Pancreas (tissue), 10 donors: ENCODE measurements at places on chromosomes 7 and 10. TPM values are rescaled to one million over a fixed set of nuclear protein-coding genes. Genes with fewer than 3 reads are reported as not detected.

DNA sequence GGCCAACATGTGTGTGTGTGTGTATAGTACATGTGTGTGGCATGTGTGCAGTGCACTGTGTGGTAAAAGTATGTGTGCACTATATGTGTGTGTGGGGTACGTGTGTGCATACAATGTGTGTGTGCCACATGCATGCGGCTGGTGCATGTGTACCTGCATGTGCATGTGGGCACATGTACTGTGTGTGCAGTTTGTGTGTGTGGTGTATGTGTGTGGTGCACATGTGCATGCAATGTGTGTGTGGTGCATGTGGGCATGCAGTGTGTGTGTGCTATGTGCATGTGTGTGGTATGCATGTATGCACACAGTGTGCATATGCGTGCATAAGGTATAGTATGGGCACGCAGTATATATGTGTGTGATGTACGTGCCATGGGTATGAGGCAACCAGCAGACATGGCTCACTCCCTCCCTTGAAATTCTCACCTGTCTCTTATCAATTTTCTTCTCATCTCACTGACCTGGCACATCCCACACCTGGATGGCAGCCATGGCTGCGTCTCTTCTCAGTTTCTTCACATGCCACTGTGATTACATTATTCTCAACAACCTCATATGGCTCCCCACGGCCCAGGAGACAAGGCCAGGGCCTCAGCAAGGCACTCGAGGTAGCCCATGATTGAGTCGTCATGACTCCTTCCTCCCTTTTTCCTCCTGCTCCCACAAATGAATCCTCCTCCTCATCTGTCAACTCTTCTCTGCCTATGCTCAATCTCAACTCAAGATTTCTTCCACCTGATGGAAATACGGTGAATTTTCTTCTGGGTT is 57.0 kb downstream of the NUDCD3 start:
- DNase-seq: no peak

DNA sequence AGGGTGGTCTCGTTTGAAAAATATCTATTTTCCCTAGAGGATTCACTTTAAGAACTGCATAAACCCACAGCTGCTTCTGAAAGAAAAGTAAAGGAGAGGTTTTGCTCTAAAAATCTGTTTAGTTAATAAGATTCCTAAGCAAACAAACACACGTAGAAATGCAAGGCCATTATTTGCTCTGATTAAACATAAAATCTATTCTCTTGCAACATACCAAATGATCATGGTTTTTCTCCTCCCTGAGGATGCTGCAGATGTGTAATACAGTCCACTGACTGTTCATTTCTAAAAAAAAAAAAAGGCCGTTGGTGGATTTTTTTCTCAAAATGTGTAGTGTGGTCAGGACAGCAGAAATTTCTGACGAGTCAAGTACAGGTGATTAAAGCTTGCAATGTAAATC is 98.6 kb downstream of the BUB3 start:
- DNase-seq: no peak

DNA sequence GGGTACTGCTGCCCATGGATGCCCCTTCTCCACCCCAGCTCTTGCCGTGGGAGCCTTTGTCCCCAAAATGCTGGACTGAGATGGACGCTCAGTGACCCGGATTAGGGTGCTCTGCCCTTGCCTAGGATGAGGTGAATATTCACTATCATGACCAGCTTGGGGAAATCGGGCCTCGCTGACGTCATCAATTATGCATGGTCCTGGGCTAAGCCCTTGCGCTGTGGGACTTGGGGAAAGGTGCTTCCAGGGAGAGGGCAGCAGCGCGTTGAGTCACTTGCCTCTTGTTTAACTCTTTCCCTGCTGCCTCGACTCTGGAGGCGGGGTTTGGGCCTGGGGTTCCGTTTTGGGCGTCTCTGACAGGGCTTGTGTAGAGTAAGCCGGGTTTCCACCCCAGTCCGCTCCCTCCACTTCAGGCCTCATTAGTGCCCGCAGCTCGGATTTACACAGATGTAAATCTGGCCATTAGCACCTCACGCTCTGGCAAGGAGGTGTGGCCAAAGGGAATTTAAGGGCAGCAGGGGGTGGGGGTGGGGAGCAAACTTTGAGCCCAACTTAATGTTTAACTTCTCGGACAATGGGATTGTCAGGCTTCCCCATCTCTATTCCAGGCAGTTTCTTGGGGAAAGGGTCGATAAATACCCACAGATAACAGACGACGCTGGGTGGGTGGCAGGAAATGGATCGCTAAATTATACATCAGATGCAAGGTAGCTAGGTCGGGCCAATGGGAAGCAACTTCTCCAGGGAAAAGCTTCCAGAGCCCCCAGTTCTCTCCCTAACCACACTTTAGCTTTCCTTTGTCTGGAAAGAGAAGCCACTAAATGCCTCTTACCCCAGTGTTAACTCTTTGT is 51.3 kb upstream of the TCF7L2 start:
- DNase-seq: peak; percentile 38

DNA sequence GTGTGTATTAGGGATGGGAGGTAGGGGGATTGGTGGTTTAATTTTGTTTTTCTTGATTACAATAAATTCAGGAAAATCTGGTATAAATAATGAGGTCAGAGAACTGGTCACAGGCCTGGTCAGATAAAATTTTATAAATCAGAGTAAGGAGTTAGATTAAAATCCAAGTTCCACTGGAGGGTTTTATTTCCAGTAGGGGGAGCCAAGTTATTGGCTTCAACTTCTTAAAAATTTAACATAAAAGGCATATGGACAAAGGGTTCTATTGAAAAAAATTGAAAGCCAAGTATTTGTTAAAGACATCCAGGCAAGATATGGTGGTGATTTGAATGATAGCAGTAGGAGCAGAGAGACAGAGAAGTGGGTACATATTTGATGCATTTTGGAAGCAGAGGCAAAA is 763.3 kb downstream of the SORCS1 start:
- DNase-seq: no peak

DNA sequence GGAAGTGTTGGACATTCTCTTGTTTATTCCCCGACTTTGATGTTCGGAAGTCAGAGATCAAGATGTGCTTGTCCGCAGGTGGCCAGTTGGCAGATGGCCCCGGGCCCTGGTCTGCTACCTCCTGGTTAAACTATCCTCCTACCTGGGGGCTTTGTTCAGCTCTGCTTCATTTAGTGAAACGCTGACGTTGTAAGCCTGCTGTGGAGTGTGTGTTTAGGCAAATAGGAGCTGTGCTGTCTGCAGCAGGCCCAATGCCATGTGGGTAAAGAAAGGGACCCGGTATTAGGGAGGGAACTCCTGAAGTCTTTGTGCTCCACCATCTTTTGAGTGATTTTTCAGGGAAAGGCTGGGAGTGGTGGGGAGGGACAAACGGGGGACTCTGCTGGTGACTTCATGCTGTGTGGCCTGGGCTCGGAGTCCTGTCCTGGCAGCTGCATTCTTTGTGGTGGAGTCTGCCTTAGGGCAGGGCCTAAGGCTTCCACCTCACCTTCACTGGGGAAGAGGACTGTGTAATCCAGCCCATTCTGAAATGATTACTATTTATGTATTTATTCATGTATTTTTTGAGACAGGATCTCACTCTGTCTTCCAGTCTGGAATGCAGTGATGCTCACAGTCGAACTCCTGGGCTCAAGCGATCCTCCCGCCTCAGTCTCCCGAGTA is 171.1 kb upstream of the KLF6 start:
- no peak for DNase-seq

- DNase-seq: no peak
Measured at GRCh38 chr10:28556142-28556541, 23.2 kb downstream of the WAC start.

GRCh38 chr10:29731760-29732159 is 97.0 kb upstream of the SVIL start:
- no peak for DNase-seq

- no peak for DNase-seq
Measured at GRCh38 chr7:39696631-39697030, 73.3 kb downstream of the RALA start.

The RAPGEF5 gene
- polyA plus RNA-seq: 9.0 TPM

- no peak for DNase-seq
Measured at GRCh38 chr10:5876181-5876768, 13.4 kb downstream of the ANKRD16 start.

DNA sequence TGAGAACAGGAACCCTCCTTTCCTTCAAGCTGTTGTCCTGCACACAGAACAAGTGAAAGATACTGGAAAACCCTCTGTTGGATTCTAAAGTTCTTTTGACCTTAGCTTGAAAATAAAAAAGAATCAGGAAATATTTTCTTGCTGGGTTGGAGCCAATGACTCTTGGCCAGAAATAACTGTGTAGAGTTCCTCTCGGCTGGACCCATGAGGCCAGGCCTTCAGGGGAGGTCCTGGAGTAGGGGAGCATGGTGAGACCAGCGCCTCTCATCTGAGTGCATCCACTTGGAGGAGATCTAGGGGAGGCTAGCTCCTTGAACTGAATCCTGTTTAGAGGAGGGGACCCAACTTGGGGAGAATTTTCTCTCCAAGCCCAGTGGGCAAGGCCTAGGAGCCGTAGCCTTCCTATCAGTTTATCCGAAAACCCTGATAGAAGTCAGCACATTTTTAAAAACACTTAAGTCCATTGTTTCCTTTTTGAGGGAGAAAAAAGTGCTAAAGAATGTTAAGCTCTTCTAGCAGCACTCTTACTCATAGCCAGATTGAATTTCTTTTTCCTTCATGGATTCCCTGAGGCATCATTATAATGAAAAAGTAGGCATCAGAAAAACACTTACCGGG is 635.7 kb upstream of the ANKRD30A start:
- no peak for DNase-seq

The C10orf67 gene
- not detected for polyA plus RNA-seq

DNA sequence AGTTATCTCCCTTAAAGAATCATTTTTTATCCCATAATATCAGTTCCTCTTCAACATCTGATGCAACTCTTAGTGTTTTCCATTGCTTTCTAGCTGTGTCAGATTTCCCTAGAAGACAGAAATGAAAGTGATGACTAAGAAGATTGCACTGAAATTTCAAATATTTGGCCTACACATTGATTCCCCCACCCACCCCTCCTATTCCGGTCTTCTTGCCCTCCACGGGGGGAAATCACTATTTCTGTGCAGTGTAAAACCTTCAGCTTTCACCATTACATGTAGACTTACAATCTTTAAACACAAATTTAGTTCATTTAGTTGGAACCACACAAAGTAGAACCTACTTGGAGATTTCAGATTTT is 63.7 kb upstream of the IL6 start:
- DNase-seq: no peak

DNA sequence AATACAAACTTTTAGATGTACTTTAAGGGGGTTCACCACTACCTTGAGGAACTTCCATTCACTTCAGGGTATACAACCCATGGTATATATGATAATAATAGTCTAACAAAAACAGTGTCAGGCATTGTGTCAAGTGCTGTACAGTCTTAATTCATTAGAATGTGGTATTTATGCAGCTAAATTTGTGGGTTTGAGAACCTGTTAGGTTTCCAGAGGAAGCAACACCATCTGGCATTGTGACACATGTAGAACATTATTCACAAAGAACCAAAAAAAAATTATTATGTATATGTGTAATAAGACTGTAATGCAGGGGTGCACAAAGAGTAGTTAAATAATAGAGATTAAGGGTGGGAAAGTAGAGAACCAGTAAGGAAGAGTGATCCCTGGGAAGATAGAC is 26.3 kb downstream of the TMEM60 start:
- no peak for DNase-seq

The PLEKHS1 gene
- 17.2 TPM for polyA plus RNA-seq

- DNase-seq: no peak
Measured at GRCh38 chr7:79622781-79623180, 169.3 kb upstream of the MAGI2 start.
